ENCODE measurements at places on chromosomes 4 and X.

- DNase-seq, result no peak
Observed at GRCh38 chr4:135838889-135839288, 1637.3 kb upstream of the PABPC4L start.

GRCh38 chrX:97009391-97009790 is 125.7 kb downstream of the RPA4 start:
- DNase-seq, result no peak

DNA sequence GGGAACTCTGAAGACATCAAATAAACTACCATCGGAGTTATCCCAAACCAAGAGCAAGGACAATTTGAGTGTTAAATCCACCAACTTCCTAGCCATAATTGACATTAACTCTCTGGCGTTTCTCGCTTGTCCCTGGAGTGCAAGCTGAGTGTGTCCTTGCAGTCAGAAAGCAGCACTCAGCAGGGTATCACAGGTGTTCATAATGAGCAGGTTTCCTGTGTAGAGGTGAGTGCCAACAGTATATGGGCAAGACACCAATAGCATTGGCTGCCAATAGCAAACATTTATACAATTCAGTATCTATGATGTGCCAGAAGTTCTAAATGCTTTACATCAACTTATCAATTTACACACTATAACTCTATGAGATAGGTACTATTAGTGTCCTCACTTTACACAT is 11.2 kb downstream of the BLTP1 start:
- no peak for DNase-seq

- no peak for DNase-seq
Observed at GRCh38 chr4:94338681-94339351, 3.8 kb downstream of the HPGDS start.
